Lower leg skin (tissue), 4 donors: ENCODE measurements at places on chromosomes 4 and X. TPM values are rescaled to one million over a fixed set of nuclear protein-coding genes. Genes with fewer than 3 reads are reported as not detected.

PITX2 gene
- total RNA-seq = 0.34 TPM

HTRA3 gene
- total RNA-seq = 18.2 TPM

ADH1C gene
- not detected for total RNA-seq

ZNF280C gene
- total RNA-seq = 3.8 TPM
